ENCODE measurements at places on chromosomes 6 and 20.
A peak's percentile ranks its signal among the peaks of the same experiment; 100 is the strongest.

DNA sequence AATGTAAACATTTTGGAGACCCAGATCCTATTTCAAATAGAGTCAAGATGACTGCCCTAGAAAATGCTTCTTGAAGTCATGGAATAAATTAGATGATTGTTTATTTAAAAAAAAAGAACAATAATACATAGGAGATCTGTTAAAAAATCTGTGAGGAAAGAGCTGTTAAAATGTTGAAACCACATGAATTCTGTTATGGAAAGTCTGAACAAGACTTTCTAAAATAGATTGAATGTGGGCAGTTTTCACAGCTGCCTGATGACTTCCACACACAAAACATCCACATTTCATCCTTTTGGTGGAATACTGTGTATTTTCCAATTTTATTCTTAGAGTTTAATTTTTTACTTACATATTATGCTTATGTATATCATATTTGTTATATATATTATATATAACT is 186.1 kb downstream of the LAMA2 start:
- DNase-seq: no peak

DNA sequence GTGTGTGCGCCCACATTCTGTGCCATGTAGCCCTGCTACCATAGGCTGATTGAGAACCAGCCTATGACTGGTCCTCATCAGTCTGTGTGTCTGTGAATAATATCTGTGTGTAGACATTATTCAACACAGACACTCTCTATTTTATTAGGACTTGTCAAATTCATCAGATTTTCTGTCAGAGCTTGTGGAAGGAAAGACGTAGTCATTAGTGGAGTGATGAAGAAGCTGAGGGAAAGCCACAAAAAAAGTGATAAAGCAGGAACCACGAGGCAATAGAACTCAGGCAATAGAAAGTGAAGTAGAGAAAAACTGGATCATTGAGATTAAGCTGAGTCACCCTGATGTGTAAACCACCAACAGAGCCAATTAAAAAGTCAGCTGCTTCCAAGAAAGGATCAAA is 122.2 kb upstream of the MARCKS start:
- DNase-seq: no peak

DNA sequence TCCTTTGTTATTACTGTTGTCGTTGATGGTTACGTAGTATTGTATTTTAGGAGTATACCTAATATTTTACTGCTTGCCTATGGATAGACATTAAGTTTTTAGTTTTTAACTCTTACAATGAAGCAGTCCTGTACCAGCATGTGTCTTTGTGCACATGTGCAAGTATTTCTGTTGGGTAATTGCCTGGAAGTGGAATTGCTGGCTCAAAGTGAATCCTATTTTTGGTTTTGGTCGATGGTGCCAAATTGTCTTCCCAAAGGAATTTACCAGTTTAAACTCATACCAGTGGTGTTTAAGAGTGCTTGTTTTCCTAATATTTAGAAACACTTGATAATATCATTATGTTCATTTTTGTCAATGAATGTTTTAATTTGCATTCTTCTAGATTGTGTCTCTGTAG is 75.5 kb downstream of the ANKS1A start:
- no peak for DNase-seq

DNA sequence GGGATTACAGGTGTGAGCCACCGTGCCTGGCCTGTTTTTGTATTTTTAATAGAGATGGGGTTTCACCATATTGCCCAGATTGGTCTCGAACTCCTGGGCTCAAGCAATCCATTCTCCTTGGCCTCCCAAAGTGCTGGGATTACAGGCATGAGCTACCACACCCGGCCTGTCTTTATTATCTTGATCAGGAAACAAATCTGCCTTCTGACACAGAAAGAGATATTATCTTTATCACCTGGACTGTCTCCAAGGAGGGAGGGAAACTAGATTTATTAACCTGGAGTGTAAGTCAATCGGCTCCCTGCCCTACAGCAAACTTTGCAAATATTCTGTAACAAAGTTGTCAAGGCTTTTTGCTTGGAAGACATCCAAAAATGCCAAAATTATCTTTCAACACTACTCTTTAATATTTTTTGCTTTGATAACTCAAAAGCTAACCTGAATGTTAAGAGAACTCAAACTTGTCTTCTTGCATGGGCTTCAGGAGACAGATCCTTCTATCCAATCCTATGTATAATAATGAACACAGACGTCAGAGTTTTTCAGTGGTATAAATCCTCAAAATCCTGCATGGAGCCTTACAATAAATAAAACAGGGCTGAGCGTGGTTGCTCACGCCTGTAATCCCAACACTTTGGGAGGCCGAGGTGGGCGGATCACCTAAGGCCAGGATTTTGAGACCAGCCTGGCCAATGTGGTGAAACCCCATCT is 85.0 kb upstream of the LOC128125822 start:
- DNase-seq: no peak

GRCh38 chr20:36384022-36384619 is 78.0 kb downstream of the DLGAP4 start:
- DNase-seq: peak; percentile 57

Measured in activated T-cell treated with anti-CD3 and anti-CD28 coated beads, Interleukin-2, amount 50 U/mL, for 72 hours (primary cell).